ENCODE measurements at places on chromosomes 2 and 18.

DNA sequence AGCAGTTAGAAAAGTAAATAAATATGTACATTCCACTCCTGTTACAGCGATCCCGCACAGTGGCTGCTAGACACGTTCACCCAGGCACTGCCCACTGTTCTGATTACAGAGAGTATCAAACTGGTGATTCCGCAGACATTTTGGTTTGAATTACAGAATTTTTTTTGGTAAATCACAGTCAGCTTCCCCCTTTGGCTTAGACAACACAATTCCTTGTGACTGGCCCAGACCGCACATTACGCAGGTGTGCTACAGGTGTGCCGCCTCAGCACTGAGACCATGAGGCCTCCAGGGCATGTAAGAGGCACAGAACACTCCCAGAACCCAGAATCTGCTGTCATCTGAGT, 112.3 kb downstream of the PXDN start:
- no peak for DNase-seq

GRCh38 chr18:48800466-48800865, 150.3 kb downstream of the SMAD7 start:
- DNase-seq: no peak

GRCh38 chr2:202771741-202772460, 99.7 kb downstream of the ICA1L start:
- DNase-seq: no peak

GRCh38 chr18:49560624-49561288, 1.1 kb upstream of the LIPG start:
- no peak for DNase-seq

DNA sequence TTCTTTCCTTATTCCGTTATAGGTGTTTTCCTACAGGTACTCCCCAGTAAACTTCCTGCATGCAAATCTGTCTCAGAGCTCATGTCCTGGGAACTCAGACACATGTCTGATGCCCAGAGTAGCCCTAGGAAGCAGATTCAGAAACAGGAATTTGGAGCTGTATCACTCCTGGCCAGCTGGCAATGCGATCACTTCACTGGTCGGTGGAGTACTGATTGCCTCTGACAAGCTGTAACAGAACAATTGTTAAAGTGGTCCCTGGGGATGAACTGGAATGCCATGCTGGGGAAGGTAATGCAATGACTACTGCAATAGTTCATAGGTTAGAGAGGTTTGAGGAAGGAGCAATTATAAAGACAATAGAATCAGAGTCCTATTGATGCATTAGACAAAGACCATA, 131.6 kb upstream of the DOCK10 start:
- DNase-seq: no peak

DNA sequence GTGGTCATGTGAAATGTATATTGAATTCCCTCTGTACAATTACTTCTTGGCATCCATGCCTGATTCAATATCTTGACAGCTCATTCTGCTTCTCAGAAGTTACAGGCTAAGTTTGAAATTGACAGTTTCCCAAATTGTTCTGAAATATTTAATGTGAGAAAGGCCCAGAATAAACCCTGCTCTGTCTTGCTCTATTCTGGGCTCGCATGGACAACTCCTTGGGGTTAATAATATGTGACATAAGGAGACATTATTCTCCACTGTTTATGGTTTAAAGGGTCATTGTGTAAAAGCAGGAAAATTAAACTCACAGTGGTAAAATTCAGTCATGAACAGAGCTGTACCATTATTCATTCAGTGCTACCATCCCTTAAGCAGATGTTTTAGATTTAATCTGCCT, 160.7 kb upstream of the CNTNAP5 start:
- DNase-seq: no peak

GRCh38 chr2:121502781-121503180, 27.9 kb upstream of the RNU4ATAC start:
- DNase-seq: no peak

- no peak for DNase-seq
These were observed 568.2 kb downstream of the THSD7B start for GRCh38 chr2:137333386-137334165.

All from D721Med (cell line).